ENCODE measurements at places on chromosomes 3 and 15.

- no peak for DNase-seq
Measured at GRCh38 chr3:106367496-106367895, 498.7 kb upstream of the CBLB start.

DNA sequence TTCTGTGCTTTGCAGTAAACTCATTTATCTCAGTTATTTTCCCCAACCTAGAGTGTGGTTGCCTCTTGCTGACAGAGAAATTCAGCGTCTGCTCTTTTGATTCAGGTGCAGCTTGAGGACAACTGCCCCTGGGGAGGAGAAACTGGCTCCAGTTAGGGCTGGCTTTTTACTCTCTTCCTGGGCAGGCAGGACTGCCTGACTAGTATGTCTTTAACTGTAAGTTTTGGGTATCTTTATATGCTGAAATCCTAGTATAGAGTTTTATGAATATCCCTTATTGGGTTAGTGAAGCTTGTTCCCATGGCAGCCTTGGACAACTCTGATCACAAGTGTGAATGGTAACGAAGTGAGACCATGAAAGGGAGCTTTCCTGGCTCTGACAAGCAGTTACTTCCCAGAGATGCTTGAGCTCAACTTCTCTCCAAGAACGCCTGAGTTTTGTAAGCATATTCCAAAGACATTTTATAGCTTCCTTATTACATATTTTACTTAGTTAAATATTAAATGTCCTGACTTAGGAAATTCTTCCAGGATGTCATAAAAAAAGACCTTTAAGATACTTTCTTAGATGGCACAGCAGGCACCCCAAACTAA, 27.1 kb downstream of the CCNB2 start:
- DNase-seq, result no peak

GRCh38 chr3:136535906-136536305, 216.3 kb downstream of the STAG1 start:
- no peak for DNase-seq

DNA sequence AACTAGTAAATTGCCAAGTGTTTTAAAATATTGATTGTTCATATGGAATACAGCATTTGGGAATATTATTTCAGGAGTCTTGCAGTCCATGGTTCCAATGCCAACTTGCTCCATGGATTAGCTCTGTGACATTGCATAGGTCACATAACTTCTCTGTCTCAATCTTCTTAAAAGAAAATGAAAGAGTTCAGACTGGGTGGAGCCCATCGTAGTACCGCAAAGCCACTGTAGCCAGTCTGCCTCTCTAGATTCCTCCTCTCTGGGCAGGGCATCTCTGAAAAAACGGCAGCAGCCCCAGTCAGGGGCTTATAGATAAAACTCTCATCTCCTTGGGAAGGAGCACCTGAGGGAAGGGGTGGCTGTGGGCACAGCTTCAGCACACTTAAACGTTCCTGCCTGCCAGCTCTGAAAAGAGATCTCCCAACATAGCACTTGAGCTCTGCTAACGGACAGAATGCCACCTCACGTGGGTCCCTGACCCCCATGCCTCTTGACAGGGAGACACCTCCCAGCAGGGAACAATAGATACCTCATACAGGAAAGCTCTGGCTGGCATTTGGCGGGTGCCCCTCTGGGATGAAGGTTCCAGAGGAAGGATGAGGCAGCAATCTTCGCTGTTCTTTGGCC, 168.8 kb upstream of the CNTN4 start:
- DNase-seq, result no peak

DNA sequence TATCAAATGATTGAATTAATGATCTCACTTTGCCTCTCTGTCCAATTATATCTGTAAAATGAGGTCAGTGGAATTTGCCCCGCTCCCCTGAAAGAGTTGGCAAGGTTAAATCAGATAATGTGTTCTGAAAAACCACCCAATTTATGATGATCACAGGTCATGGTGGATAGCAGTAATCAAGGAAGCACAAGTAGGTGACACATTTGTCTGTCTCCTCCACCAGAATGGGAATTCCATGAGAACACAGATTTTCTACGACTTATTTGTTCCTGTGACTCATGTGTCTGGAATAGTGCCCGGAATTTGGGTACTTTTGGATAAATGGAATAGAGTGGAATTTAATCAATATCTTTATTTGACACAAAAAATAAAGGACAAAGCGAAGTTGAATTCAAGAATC, 220.9 kb upstream of the SUCLG2 start:
- DNase-seq, result no peak

GRCh38 chr3:53518495-53518981, 24.1 kb downstream of the CACNA1D start:
- no peak for DNase-seq

DNA sequence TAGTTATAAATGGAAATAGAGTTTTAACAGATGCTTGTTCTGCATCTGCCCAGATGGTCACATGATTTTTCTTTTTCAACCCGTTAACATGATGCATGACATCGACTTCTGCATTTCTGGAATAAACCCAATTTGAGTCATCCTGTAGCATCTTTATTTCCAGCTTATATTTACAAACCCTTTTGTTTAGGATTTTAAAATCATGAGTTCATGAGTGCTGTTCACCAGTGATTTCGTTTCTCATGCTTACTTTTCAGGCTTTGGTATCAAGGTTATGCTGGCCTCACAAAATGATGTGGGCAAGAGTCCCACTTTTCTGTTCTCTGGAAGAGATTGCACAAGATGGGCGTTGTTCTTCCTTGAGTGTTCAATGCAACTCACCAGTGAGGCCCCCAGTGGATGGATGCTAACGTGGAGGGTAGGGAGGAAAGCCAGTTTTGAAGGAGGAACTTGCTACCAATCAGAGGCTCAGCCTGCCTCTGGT, 5.2 kb downstream of the HRH1 start:
- no peak for DNase-seq

DNA sequence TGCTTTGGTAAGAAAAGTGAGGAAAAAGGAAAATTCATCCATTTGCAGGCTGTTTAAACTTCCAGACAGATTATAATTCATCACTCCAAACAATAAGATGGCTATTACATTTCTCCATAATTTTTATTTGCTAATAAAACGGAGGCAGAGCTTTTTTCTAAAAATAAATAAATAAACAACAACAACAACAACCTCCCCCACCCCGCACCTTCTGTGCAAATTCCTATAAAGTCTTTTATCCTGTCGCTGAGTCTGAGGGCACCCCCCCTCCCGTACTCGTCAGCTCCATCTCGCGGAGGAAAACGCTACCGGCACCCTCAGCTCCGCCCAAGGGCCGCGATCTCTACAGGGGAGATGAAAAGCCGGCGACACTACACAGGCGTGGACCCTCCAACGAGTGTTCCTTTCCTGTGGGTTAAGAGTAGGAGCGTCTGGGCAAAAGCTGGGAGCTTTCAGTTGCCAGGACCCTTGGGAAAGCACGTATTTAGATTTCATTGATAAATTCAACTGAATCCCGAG, 1.0 kb upstream of the ATP1B3 start:
- DNase-seq, result peak; percentile 86

DNA sequence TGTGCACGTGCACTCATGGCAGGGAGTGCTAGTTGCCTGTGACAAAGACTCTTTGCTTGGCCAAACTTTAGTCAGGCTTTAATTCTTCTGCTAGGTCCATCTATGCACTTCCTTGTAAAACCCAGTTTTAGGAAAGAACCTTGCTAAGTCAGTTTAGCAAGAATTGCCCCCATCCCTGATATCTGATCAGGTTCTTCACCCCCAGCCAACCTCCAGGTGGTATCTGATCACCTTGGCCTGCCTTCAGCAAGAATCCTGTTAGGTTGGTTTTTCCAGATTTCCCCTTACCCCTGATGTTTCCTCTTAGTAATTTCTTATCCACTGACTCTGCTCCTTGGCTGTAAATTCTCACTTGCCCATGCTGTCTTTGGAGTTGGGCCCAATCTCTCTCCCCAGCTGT, 8.4 kb downstream of the HSPBAP1 start:
- no peak for DNase-seq
